ENCODE measurements at places on chromosomes 12 and 14.
A peak's percentile ranks its signal among the peaks of the same experiment; 100 is the strongest.

- no peak for DNase-seq
Observed at GRCh38 chr14:81314443-81315175, 85.5 kb downstream of the STON2 start.

DNA sequence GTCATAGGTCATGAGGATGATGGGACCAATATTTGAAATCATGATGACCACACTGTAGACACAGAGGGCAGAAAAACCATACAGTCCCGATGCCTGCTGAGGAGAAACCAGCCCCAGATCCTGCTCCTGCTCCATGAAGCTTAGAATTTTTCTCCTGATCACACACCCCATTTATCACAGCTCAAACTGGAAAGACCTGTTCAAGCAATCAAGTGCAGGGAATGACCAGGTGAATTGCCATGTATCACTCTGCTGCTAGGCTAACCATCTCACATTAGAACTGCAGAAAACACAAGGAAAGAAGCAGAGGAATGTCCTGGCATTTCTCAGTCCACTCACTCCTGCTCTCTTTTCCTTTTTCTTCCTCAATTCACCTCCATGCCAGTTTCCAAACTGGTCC lies 18.1 kb downstream of the MANSC1 start:
- DNase-seq, result no peak

DNA sequence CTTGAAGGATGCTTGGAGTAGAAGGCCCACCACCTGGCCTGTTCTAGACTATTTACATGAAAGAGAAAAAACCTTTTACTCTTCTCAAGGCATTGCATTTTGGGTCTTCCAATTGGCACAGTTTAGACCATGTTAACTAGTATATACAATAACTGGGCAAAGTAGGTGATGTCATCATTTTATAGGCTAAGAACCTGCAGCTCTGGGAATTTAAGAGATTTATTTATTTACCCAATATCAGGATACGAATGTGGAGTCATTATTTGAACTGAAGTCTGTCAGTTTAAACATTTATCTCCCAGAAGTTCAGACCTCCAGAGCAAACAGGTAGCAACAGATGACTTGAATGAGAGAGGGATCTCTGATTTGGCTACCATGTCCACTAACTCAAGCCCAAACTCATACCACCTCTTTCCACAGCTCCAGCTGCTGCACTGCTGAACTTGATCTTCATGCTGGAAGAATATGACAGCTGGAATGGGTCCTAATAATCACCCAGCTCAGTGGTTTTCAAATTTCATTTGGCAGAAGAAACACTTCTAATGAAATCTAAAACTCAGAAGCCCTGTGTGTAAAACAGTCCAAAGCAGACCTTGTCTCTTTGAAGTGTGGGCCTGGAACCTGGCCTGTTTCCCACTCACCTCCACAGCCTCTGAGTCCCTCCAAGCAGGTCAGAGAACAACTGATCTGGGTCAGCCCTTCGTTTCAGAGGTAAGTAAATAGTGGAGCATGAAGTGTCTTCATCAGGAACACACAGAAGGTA lies 179.2 kb downstream of the EMP1 start:
- peak; percentile 25 for DNase-seq

- DNase-seq, result no peak
Observed at GRCh38 chr14:21382886-21383847, 652 bp downstream of the SUPT16H start.
